Pancreas (tissue), 10 donors: ENCODE measurements at places on chromosomes 12 and 14.
A peak's percentile ranks its signal among the peaks of the same experiment; 100 is the strongest.

DNA sequence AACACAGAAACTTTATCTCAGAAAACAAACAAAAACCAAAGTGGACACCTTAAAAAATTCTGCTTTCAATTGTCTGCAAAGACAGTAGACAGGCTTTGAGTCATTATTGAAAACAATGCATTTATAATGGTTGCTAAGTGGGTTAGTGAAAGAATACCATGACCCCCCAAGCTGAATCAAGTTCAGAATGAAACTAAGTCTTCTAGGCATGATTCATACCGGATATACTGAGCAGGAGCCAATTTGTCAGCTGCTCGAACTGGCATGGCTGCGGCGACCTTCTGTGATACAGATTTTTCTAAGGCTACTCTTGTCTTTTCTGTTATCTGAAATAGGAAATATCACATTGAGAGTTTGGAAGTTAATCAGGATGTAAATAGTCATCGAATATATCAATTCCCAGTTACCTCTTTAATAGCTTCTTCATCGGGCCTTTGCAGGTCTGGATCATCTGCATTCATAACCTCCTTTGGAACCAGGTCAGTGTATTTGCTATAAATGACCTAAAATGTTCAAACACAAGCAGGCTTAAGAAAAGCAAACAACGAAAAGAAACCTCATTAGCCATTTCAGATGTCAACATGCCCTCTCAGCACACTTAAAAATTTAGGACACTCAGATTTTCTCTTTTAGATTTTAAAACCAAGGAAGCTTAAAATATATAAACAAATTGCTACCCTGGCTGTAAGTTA, 22.3 kb downstream of the SNW1 start:
- no peak for DNase-seq

DNA sequence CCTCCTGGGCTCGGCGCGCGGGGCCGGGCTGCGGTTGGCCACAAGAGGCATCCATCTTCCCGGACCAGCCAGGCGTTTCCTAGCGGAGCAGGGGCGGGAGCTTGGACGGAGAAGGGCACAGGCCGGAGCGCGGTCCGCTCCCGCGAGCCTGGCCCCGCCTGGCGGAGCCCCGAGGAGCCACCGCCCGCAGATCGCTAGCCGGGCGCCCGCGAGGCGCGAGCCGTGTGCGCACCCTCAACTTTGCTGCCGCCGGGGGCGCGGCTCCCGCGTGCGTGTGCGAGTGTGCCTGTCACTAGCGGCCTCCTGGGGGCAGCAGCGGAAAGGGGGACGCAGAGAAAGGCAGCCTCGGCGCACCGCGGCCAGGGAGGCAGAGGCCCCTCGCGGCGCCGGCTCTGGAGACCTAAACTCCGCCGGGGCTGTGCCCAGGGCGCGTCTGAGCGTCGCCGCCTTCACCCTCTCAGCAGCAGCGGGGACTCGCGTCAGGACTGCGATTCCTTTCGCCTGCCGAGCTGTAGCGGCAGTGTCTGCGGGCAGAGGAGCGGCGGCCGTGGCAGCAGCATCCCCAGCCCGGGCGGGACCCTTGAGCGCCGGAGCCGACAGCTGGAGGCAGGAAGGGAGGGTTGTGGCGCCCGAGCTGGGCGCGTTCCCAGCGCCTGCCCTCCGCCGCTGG, 644 bp upstream of the SRGAP1 start:
- peak; percentile 92 for DNase-seq

DNA sequence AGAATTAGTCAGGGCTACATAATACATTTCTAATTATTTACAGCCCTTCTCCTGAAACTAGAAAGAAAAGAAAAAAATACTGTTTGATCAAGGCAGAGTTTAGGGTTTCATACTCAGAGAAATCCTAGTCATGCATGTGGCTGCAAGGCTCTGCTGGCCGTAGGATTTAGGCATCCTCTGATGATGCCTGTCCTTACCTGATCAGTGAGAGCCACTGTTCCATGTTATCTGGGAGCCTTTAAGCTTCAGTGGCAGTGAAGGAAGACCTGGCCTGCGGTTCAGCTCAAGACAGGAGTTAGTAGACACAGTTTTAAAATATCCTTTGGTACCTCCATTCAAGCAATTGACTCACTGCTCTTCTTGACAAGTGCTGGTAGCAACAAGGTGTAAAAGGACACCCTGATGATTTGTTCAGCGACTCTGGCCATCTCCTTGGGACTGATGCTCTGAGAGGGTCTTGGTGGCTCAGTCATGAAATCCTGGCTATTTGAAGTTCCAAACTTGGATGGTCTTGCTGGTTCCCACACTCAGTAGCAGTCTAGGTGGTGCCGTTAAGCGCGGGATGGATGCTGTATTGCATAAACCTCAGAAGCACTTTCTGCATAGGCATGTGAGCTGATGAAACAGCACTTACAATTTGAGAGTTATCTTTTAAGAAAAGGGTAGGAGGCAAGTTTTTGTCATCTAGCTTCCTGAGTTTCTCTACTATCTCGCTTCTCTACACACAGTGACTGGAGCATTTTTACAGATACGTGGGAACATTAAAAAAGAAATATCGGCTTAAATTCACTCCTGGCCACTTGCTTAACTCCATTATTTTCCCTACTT, 162.0 kb downstream of the SAMD4A start:
- no peak for DNase-seq

DNA sequence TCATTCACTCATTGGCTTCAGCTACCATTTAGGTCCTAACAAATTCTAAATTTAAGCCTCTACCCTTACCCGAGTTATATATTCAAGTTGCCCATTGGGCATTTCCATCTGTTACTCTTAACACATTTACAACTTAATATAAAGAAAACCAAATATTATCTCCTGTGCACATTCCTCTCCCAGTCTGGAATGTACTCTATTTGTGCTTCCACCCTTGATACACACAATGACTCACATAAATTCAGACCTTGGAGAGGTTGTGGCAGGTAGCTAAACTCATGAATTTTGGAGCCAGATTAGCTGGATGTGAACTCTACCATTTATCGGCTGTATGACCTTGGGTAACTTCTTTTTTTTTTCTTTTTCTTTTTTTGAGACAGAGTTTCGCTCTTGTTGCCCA, 51.1 kb downstream of the BRMS1L start:
- no peak for DNase-seq

GRCh38 chr12:48122065-48122834, 3.1 kb downstream of the PFKM start:
- no peak for DNase-seq

DNA sequence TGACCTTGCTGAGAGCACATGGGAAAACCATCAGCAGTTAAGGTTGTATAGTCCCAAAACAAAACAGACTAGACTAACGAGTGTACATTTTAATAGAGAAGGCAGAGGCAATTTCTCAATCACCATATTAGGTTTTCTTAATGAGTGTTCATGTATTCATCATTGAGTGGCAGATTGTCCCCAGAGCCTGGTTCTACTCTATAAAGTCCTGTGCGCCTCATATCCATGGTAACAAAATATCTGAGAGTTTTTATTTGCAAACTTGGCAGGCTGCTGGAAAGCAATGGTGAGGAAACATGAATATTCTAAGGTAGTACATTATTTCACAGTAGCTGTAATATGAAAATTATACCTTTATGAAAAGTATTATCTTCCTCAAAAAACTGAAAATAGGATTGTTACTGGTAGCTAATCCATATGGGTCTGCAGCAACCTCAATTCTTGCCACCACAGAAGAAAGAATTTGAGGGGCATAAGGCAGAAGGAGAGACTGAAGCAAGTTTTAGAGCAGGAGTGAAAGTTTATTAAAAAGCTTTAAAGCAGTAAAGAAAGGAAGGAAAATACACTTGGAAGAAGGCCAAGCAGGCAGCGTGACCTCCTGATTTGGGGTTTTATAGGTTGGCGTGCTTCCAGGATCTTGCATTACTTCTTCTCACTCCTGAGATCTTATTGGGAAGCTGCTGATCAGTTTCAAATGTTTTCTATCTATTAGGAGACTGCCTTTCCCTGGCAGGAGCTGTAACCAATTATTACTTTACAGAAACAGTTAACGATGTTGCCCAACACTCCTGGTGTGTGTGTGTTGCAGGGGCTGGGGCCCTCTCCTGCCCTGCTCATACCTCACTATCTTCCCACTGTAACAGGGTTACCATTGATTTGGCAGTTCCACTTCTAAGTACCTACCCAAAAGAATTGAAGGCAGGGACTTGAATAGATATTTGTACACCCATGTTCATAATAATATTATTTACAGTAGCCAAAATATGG, 154.0 kb upstream of the NUDT4 start:
- DNase-seq, result no peak

DNA sequence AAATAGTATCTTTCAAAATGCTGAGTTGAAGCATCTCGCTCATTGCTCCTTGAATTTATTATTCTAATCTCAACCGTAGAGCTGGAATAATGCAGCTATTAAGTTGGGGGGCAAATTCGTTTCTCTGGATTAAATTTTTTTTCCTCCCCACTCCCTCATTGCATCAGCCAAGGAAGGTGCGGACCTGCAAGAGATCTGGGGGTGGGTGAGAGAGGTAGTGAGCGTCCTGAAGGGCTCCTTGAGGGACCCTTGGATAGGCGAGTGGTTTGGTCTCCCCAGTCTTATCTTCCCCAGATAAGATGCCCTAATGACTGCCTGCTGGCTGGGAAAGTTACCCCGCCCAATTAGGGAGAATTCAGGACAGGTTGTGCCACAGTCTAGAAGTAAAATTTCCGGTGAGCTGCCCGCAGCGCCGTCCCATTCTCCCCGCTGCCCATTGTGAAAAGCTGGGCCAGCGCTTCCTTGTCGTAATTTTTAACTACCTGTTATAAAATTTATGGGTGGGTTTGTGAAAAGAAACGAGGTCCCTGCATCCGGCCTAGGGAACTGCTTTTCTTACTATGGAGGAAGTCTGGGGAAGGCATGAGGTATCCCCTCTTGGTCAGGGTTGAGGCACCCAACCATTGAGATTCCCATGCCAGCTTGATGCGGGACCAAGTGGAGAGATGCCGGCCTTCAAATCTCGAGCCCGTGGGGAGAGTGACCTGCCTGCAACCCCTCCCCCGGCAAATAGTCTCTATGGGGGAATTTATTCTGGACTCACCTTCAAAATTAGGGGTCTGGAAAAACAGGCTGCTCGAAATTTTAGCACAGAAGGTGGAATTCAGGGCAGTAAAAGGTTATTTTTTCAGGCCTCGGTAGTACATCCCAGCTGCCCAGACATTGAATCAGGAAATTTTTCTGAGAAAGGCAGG, 6.5 kb downstream of the HOXC8 start:
- DNase-seq, result no peak

DNA sequence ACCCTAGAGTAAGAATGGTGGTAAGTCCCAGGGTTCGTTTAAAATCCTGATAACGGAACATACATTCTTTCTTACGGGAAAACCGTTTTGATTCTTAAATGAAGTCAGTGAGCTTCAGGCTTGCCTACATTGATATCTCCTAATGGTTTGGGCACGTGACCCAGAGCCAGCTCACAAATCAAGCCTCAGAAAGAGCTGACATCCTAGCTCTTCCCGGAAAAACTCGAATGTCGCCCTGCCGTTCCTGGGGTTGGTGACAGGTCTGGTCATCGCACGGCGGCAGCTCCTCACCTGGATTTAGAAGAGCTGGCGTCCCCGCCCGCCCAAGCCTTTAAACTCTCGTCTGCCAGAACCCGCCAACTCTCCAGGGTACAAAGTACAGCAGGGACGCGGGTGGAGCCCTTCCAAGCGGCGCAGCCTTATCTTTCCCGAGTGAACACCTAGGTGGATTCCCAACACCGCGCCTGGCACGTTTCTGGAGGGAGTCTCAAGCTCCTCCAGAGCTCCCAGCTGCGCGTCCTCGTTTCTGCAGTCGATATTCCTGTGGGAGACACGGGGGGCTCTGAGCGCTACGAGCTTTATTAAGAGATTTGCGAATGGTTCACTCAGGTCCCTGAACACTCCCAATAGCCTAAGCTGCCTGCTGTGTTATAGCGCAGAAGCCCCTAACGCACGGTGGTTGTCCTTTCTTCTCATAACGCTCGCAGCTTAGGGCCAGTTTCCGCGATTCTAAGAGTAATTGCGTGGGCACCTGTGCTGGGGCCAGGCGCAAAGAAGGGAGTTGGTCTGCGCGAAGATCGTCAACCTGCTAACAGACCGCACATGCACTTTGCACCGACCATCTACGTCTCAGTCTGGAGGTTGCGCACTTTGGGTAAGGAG, at the start of gene SSTR1:
TSS of gene SSTR1 (plus strand) at position 169 of the 882 bp plus-strand sequence. CDS start 1,486 bp downstream, outside the sequence.
- peak; percentile 83 for DNase-seq

GRCh38 chr12:121717041-121717699, 4.6 kb downstream of the TMEM120B start:
- DNase-seq, result no peak

- no peak for DNase-seq
These were observed 146.4 kb upstream of the BTG1 start for GRCh38 chr12:92292016-92292415.

DNA sequence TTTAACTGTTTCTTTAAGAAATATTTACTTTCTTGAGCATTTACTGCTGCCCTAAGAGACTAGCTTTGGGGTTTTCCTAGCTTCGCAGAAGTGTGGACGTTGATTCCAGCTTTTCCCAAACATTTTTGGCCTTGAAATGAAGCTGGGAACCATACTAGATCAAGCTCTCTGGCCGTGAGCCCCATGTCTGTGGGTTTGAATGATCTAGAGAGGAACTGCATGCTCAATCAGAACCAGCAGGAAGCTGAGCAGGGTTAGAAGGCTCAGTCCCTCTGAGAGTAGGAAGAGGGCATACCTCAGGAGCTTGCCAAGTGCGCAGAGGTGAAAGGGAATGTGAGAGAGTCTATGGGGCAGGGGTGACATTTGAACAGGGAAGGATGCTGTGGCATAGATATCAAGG, 292.1 kb downstream of the CACNA1C start:
- no peak for DNase-seq

GRCh38 chr12:23556661-23557060, 392.8 kb downstream of the SOX5 start:
- DNase-seq, result no peak
